ENCODE measurements at places on chromosomes 5 and 9.

GRCh38 chr5:125470280-125470902 lies 724.0 kb upstream of the ZNF608 start:
- DNase-seq = no peak

DNA sequence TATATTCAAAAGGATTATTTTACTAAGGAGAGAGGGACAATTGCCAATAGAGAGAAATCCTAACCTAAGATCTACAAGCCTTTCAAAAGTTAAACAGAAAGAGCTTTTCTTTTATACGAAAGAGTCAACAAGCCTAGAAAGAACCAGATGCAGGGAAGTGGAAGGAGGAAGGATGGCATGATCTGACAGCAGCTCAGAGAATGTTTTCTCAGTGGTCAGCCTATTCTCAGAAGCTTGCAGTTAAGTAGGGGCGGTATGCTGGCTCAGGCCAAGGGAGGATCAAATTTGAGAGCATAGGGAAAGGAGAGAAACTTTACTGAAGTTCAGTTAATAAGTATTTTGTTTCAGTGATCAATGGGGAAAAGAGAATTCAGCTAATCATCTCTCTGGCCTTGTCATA lies 88.0 kb upstream of the FTMT start:
- DNase-seq = no peak

DNA sequence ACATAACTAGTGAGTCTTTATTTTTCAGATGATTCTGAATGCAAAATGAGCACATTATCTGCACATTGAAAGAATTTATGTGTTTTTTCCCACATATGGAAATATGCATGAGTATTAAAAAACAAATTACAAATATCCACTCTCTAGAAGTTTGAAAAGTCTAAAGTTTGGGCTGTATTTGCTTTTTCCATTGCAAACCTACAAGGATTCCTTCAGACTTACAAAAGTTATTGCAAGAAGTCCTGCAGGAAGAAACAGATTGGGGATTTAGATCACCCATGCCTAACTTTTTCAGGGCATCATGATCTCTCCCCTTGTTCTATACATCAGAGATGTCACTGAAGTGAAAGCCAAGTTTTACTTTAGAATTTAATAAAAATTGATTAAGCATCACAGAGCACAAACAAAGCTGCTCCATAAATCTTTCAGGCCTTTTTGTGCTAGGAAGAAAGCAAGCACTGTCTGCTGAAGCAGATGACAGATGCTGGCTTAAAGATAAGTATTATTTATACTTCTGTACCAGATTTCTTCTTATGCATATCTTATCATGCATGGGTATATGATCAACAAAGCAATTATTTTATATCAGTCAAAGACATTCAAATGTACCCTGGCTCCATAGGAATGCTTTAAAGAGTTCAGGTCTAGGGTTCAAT lies 71.7 kb downstream of the NFIB start:
- no peak for DNase-seq

DNA sequence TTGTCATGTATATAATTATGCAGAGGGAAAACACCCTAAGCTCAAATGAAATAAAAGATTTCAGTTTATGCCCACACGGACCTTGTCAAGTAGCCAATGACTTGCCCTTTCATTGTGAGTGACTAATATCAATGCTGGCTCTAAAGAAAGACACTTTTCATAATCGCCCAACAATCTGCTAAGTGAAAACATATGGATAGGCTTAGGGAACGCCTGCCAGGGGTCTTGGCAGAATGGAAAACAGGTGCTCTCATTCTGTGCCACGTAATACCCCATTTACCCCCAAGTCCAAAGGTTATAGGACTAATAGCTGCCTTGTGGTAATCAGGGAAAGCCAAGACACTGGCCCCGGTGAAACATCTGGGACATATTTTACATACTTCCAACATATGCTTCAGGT lies 157.7 kb downstream of the SLF1 start:
- no peak for DNase-seq

- no peak for DNase-seq
These were observed 177.3 kb downstream of the CD180 start for GRCh38 chr5:67019065-67019845.

DNA sequence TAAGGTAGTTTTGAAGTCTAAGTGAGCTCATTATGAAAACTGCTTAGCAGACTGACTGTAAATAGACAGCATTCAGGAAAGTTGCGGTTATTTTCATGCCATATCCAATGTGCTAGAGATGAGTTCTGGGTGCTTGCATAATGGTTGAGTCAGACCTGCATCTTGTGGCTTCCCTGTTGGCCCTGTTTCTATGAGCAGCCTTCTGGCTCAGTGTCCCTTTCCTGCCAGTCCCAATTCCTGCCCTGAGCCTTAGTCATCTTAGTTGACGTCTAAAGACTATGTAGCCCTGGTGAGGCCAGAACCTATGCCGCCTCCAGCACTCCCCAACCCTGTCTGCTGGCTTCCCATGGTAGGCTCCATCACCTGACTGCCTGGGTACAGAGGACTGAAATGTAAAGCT lies 76.3 kb upstream of the TNFSF8 start:
- DNase-seq = no peak

Measured in DMS153 (cell line).